Renal pelvis (tissue), 12 donors: ENCODE measurements at places on chromosomes 13 and 19.

DNA sequence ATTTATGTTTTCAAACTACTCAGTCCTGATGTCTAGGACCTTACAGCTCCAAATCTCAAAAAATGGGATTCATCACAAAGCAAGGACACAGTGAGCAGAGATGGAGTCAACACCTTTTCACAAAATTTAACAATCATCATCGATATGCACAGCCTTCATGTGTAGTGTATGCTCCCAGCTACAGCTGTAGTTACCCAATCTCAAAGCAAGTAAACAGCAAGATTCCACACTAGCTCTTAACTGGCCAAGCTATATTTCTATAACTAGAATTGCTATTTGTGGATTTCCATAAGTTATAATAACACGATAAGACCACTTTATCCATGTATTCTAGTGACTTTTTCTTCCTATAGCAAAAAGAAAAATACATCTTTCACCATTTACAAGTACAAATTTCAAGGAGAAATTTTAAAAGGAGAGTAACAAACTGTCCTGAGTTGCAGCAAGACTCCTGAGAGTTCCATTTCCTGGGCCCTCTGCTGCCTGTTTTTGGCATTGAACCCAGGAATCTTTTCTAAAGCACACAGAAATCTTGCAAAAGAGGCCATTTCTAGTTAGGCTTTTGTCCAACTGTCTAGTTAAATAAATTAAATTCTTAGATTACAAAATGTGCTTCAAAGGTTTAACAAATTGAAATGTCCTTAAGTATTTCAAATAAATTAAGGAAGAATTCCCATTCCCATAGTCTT is 460.6 kb downstream of the FGF14 start:
- no peak for DNase-seq

- DNase-seq = no peak
These were observed 195.9 kb downstream of the VWA8 start for GRCh38 chr13:41765020-41765419.

- no peak for DNase-seq
These were observed 121.6 kb downstream of the CYSLTR2 start for GRCh38 chr13:48775285-48775684.

DNA sequence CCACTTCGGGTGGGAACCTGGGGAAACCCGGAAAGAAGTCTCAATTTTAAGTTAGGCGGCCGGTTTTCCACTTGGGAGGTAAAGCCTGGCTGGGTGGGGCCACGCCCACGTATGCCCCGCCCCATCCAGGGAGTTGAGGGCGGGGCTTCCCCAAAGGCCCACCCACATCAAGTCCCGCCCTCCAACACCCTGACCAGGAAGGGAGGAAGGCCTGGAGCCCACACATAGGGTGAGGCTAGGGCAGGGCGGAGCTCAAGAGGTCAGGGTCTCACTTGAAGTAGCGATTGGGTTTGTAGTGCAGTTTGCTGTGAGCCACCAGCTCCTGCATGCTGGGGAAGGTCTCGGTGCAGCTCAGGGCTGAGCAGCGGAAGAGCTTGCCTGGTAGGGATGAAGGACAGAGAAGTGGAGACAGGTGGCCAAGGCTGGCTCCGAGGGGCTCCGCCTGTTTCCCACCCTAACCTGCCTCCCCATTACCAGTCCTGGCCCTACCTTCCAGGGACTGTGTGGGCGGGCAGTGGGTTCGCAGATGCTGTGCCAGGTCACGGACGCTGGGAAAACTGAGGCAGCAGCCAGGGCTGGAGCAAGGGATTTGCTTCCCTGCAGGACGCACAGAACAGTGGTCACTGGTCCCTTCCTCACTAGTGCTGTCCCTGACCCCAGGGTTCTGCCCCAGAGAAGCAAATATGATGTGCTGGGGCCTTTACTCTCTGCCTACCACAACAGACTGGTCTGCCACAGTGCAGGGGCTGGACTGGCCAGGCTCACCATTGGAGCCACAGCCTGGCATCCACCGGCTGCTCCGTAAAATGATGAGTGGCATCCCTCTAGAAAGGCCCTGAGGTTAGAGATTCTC is 1.6 kb downstream of the ZNF414 start:
- DNase-seq = no peak

DNA sequence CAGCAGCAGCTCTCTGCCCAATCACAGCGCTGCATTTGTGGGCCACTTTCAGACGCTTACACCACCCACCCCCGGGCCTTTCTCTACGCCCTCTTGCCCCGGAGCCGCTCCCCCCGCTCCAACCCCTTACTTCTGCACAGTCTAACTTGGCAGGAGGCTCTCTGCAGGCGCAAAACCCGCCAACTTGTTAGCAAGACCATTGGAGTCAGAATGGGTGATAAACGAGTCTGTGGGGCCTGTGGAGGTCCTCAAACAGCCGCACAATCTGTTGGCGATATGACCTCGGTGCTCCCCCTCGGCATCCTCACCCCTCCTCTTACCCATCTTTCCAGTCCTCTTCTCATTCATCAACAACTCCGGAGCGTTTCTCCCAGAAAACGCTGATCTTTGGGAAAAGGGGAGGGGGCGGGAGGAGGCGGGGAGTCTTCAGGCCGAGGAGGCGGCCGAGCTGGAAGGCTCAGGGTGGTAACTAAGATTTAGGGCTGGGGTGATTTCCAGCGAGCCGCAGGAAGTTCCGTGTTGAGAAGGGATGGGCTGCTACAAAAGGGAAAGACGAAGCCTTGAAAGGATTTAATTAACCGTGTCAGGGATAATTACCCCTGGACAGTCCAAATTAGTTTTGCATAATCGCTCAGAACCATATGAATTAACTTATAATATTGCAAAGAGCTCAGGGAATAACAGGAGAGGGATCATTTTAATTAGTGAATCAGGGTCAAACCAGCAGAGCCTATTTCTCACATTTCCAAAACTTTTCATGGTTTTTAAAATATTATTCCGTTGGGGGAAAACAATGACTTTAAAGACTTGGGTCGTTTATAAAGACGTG is 4.1 kb downstream of the SOX21 start:
- DNase-seq = no peak

DNA sequence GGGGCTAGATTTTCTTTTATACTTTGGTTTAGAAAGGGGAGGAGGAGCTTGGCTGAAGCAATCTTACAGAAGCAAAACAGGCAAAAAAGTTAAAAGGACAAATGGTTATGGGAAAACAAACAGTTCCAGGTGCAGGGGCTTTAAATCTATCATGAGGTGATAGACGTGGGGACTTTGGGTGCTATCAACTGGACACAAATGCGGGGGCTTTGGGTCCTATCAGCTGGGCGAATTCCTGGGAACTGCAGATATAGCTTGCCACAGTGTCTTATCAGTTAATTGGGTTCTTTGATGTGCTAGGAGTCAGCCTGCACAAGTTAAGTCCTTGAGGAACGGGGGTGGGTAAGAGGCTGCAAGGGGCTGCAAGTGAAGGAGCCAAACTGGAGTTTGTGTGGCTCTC is 260.6 kb downstream of the TUBA3C start:
- no peak for DNase-seq

GRCh38 chr13:95159458-95159857 is 141.8 kb downstream of the ABCC4 start:
- DNase-seq = no peak

GRCh38 chr19:15550929-15551292 is 42.6 kb downstream of the CYP4F22 start:
- DNase-seq = no peak

DNA sequence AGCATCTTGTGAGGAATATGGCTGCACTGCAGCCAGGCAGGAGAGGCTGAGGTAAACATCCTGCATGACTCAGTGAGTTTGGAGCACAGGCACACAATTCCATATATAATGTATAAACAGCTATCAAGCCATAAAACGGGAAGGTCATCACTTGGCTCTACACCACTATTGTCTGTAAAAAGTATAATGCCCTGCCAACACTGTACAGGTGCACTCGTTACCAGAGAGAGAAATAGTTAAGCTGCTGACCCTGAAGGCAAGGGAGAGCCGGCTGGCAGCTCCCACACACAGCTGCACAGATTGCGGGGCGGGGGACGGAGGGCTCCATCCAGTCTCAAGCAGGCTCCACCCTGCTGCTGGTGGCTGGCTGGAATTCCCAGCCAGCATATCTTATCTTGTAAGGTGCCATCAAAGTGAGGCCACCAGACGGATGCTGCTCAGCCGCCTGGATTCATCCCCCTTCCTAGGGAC is 668.1 kb downstream of the SLITRK5 start:
- peak; percentile 39 for DNase-seq

- no peak for DNase-seq
These were observed 1.5 kb downstream of the CD37 start for GRCh38 chr19:49336482-49337266.

DNA sequence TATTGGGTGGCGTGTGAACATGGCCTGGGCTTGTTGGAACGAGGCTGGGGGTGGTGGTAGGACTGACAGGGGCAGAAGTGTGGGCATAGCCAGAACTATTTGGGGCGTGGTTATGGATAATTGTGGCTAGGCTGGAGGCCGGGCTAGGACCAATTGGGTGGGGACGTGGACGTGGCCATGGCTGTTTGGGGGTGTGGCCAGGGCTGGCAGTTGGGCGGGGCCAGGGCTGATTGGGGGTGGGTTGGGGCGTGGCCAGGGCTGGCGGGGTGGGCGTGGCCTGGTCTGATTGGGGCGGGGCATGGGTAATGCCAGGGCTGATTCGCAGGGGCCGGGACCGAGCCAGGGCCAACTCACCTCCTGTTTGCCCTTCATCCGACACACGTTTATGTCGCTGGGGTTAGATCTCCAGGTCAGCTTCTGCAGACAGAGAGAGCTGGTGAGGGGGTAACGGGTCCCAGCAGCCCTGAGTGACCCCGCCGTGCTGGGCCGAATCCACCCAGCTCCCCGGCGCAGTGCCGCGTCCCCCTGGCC is 2.8 kb downstream of the SEMA6B start:
- no peak for DNase-seq

- DNase-seq = peak; percentile 35
These were observed at the start of gene GJB6 for GRCh38 chr13:20231839-20232555. TSS of gene GJB6 (minus strand) at chr13:20232319. CDS start at chr13:20223480, 8,839 bp downstream.

- DNase-seq = no peak
These were observed 1690.0 kb downstream of the PCDH9 start for GRCh38 chr13:65540175-65540574.

- DNase-seq = no peak
These were observed 332.8 kb upstream of the MIR17HG start for GRCh38 chr13:91014696-91015095.

GRCh38 chr13:30734439-30734838 is 904 bp upstream of the ALOX5AP start:
- no peak for DNase-seq

DNA sequence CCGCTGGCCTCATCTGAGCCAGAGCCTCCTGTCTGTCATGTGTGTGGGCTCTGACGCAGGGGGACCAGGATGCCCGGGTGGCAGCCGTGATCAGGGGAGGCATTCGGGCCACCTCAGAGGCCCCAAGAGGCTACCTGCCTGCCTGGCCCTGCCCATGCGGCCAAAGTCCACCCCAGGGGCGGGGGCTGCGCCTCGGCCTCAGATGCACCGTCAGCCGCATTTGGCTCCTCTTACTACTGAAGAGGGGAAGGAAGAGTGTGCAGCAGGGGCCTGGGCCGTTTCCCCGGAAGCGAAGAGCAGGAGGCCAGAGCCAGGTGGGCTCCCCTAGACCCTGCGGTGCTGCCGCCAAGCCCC is 34.0 kb downstream of the C13orf46 start:
- no peak for DNase-seq

DNA sequence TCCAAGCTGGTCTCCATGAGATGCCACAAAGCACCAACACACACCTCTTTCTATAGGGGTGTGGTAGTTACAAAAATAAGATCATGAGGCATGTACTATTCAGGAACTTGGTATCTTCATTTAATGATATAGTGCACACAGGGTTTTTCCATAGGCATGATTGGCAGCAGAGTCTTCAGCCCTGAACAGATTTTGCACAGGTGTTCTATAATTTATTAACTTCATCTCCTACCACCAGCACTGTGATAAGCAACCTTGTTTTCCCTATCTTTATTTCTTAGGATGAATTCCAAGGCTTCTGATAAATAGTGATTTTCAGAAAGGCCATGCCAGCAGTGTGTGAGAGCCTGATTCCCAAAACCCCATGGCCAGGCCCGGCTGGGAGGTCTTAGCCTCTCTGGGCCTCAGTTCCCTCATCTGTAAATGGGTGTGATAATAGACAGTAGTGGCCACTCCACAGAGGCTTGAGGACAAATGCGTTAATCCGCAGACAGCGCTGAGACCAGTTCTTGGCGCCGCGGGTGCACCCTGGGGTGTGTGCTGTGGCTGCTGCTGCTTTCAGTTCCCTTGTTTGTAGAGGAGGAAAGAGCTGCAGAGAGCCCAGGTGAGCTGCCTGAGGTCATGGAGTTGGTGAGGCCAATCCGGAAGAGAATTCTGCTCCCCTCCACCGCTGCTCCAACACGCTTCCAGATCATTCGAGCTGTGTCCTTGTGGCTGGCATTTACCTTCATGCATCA is 33.1 kb downstream of the DHRS12 start:
- DNase-seq = no peak

GRCh38 chr19:58536852-58537798 is 6.7 kb upstream of the TRIM28 start:
- DNase-seq = no peak

DNA sequence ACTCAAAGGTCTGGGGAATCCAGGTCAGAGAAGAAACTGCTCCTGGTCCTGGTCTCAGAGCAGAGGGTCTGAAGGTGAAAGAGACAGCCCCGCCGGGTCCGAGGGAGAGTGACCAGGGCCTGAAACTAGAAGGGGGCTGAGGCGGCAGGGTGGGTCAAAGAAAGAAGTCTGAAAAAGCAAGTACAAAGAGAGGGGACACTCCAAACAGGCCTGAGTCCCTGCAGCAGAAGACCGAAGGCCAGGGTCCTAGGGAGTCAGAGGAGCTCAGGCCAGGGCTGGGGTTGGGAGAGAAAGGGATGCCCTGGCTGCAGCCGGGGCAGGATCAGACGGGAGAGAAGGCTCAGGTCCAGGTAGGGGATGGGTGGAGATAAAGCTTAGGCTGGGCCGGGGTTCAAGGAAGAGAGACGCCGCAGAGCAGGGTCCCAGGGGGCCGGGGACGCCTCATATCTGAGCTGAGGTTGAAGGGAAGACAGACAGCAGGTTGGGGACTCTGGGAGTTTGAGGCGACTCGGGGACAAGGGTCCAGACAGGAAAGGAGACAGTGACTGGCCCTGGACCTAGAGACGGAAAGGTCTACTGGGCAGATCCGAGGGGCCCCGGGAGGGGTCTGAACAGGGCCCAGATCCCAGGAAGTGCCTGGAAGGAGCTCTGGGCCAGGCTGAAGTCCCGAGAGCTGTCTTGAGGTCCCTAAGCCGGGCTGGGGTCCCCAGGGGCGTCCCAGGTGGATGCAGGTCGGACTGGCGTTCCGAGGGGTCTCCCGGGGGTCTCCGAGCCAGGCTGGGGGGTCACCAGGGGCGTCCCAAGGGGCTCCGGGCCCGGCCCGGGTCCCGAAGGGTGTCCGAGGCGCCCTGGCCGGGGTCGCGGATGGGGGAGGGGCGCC is 795 bp downstream of the MLLT1 start:
- DNase-seq = no peak

GRCh38 chr13:49561062-49561410 is 24.3 kb downstream of the RCBTB1 start:
- no peak for DNase-seq

DNA sequence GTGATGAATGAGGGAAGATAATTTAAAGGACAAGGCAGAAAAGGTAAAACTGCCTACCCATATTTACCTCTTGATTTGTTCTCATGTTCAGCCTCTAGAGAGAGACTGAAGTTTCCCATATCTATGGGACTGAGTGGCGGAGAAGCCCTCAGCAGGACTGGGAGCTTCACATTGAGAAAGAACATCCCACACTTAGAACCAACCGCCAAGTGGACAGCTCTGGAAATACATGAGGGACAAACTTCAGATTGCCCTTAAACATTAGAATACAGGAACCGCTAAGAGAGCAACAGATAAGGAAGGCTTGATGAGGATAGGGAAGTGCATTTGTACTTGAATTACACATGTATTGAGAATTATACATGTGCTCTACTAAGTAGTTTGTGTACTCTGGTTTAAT is 316.0 kb upstream of the MIR17HG start:
- DNase-seq = no peak

- DNase-seq = no peak
These were observed 38.0 kb downstream of the PHF11 start for GRCh38 chr13:49533591-49534269.
